Activated naive CD4-positive, alpha-beta T cell treated with anti-CD3 and anti-CD28 coated beads, Interleukin-2, amount 50 U/mL, for 72 hours (primary cell): ENCODE measurements at places on chromosomes 2 and 18. TPM values are rescaled to one million over a fixed set of nuclear protein-coding genes. Genes with fewer than 3 reads are reported as not detected.

HNMT gene
- total RNA-seq: not detected

FOXI3 gene
- total RNA-seq: not detected

PLA2R1 gene
- not detected for total RNA-seq

UGT1A6 gene
- total RNA-seq: not detected

FAP gene
- total RNA-seq: 0.50 TPM

DNA sequence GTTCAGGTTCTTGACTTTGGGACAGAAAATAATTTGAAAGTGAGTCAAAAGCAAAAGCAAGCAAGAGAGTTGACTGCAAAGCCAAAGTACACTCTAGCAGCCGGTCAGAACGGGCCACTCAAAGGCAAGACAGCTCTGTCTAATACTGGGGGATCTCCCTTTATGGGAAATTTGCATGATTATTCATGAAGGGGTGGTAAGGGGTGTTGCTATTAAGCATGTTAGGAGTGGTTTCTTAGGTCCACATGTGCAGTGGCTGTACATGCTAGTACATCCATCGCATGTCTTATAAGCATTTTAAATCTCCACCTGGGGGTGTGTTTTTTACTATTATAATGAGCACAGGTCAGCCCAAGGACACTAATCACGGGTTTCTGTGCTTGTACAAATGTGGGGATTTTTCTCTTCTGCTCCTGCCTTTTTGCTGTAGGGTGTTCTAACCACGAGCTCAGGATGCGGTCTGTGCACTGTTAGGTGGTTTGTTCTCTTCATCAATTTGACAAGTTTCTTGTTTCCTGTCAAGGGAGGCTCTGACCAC is 60.2 kb upstream of the SPP2 start:
- peak; percentile 63 for DNase-seq

DNA sequence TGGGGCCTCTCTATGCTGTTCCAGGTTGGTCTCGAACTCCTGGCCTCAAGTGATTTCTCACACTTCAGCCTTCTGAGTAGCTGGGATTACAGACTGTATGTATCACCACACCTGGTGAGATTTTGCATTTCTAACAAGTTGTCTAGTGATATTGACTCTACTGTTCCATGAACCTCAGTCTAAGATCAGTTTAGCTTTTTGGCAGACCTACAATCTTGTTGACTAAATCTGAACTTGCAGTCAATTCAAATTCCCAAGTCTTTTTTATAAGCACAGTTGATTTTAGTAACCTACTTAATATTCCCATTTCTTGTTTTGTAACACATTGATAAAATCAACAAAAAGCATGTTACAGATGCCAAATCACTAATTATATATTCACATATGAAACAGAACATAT is 266.1 kb upstream of the CYP26B1 start:
- no peak for DNase-seq

GRCh38 chr2:138421315-138421970 is 80.1 kb upstream of the SPOPL start:
- DNase-seq: no peak

DNA sequence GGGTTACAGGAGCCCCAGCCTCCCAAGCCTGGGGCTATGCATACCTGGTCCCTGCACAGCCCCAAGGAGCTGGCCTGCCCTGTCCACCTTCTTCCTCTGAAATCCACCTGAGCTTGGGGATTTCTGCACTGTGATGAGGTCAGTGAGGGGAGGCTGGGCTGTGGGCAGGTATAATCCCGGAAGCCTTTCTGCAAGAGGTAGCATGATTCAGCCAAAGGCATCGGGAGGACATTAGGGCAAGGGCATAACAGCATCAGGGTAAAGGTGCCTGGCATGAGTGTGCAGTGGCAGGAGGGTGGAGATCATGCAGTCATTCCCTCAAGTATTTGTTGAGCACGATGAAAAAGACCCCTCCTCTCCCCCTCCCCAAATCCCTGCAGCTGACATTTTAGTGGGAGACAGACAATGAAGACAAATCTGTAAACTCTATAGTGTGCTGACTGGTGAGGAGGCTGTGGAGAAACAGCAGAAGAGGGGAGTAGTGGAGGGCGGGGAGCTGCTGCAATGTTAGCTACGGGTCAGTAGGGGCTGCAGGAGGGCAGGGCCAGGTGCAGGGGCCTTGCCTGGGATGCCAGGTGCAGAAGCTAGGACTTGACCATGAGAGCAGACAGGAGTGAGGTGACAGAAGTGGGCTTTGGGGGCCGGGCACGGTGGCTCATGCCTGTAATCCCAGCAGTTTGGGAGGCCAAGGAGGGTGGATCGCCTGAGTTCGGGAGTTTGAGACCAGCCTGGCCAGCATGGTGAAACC is 18.7 kb downstream of the ZFP36L2 start:
- DNase-seq: no peak

GRCh38 chr18:7784171-7784570 is 217.1 kb downstream of the PTPRM start:
- no peak for DNase-seq

DNA sequence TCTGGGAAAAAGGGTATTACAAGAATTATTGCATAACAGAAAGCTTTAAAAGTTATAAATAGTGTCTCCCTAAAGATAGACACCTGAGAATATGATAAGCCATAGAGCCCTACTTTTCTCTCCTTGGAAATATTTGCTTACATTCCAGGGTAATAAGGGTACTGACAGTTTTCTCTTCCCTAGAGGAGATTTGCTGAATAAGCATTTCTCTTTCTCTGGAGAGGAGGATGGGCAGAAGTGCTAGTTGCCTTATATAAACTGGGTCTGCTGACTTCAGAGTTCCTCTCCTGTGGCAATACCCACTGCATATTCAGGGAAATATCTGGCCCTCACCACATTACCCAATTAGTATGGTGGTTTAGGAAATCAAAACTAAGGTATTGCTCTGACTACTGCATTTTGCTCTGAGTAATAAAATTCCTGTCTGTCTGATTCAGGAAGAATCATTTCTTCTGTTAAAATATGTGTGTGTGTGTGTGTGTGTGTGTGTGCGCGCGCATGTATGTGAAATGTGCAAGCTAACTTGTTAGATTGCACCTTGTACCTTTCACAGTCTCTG is 1391.3 kb downstream of the DSC3 start:
- DNase-seq: no peak

- DNase-seq: no peak
Measured at GRCh38 chr2:10788855-10789254, 23.7 kb downstream of the PDIA6 start.

DNA sequence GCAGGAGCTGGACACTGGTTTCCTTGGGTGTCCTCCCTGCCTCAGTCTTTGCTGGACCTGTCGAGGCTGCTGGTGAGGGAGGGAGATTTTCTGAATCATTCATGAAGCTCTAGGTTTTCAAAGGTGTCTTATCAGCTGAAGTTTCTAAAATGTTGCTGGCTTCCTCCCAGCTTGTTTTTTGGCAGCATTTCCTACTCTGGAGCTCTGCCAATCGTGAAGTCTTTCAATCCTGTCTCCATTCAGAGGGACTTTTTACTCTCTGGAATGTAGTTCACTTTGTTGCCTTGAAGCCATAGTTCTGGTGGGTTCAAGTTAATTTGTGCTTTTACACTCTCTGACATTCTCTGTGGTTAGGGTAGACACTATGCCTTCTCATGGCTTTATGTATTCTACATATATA is 23.9 kb downstream of the SNTG2 start:
- DNase-seq: no peak

- no peak for DNase-seq
Measured at GRCh38 chr2:230129343-230129742, 60.6 kb upstream of the SLC16A14 start.
